Bronchial epithelial cell (primary cell): ENCODE measurements at places on chromosomes 7 and 10. TPM values are rescaled to one million over a fixed set of nuclear protein-coding genes. Genes with fewer than 3 reads are reported as not detected.

Gene ZKSCAN5
- total RNA-seq, result 10.3 and 10.5 TPM in 2 replicates

Gene C1QL3
- total RNA-seq, result not detected in 2 replicates

Gene TRPV5
- under 0.01 TPM in 1 of 2 replicates, not detected in the other for total RNA-seq

Gene TBX20
- under 0.01 TPM in 1 of 2 replicates, not detected in the other for total RNA-seq

Gene CTAGE6
- total RNA-seq, result 0.13 and 0.26 TPM in 2 replicates

Gene MARVELD1
- total RNA-seq, result 3.6 and 4.7 TPM in 2 replicates

Gene TRIM73
- total RNA-seq, result 0.38 and 0.79 TPM in 2 replicates

Gene ASB10
- total RNA-seq, result not detected in 2 replicates

Gene SUN3
- 0.51 and 0.79 TPM in 2 replicates for total RNA-seq

Gene GSTO1
- total RNA-seq, result 75.8 and 158 TPM in 2 replicates

Gene PNLIPRP3
- total RNA-seq, result 53.2 and 67.8 TPM in 2 replicates

Gene ANKRD16
- 5.2 and 5.3 TPM in 2 replicates for total RNA-seq

Gene SPDYE6
- total RNA-seq, result under 0.01 TPM in 1 of 2 replicates, not detected in the other

Gene PAPOLB
- total RNA-seq, result under 0.01 TPM in 1 of 2 replicates, not detected in the other

Gene PIP
- total RNA-seq, result not detected in 2 replicates

Gene TBXAS1
- 0.26 and 0.38 TPM in 2 replicates for total RNA-seq

Gene BAIAP2L1
- 19.7 and 22.4 TPM in 2 replicates for total RNA-seq

Gene LIPJ
- not detected in 2 replicates for total RNA-seq

Gene UBE2H
- 50.0 and 84.2 TPM in 2 replicates for total RNA-seq

Gene GIMAP2
- 0.13 and 0.26 TPM in 2 replicates for total RNA-seq
